ENCODE measurements at places on chromosomes 2 and 18.

DNA sequence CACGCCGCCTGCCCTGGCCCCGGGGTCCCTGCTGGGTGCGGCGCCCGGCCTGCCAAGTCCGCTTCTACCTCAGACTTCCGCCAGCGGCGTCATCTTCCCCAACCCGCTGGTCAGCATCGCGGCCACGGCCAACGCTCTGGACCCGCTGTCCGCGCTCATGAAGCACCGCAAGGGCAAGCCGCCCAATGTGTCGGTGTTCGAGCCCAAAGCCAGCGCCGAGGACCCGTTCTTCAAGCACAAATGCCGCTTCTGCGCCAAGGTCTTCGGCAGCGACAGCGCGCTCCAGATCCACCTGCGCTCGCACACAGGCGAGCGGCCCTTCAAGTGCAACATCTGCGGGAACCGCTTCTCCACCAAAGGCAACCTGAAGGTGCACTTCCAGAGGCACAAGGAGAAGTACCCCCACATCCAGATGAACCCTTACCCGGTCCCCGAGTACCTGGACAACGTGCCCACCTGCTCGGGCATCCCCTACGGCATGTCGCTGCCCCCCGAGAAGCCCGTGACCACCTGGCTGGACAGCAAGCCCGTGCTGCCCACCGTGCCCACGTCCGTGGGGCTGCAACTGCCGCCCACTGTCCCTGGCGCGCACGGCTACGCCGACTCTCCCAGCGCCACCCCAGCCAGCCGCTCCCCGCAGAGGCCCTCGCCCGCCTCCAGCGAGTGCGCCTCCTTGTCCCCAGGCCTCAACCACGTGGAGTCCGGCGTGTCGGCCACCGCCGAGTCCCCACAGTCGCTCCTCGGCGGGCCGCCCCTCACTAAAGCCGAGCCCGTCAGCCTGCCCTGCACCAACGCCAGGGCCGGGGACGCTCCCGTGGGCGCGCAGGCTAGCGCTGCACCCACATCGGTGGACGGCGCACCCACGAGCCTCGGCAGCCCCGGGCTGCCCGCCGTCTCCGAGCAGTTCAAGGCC lies 13.7 kb downstream of the SALL3 start:
- DNase-seq = no peak

DNA sequence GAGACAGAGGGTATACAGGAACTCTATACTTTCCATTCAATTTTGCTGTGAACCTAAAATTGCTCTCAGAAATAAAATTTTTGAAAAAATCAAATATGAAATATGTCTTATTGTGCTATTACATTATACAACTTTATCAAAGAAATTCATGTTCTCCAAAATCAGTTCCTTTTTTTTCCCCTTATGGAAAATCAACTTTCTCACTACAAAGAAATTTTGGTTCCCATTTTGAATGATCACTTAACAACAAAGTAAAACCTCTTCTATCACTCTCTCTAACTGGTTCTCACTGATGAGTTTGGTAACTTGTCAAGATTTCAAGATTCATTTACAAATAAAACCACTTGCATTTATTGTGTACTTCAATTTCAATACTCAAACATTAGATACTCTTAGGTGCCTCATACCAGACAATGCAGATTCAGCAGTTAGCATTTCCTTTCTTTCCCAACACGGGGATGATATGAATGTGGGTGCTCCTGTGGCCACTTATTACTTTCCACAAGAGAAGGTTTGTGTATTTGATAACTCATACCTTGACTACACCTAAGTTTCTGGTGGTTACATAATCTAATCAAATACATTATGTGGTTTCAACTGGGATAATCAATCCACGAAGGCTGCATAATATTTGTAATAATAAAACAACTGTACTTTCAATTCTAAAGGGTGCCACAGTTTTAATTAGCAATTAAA lies 6.4 kb downstream of the PSME4 start:
- no peak for DNase-seq

GRCh38 chr2:26000561-26001082 lies 18.3 kb upstream of the KIF3C start:
- DNase-seq = no peak

GRCh38 chr2:7419814-7420311 lies 502.7 kb downstream of the RNF144A start:
- no peak for DNase-seq

DNA sequence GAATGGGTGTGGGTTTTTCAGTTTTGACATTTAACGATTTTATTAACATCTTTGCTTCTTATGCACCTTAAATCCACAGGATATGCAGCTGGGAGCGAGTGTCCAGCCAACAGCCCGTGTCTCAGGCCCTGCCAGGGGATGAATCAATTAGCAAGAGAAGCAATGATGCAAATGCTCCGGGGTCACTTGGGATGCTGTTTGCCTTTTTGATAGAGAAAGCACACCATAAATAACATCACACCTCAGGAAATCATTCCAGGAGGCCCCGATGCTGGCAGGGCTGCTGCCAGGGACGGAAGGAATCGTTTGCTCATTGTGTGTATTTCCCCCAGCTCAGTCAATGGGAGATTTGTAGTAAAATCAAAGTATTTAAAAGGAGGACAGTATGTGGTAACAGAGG lies 394.0 kb upstream of the HNRNPA3 start:
- no peak for DNase-seq

DNA sequence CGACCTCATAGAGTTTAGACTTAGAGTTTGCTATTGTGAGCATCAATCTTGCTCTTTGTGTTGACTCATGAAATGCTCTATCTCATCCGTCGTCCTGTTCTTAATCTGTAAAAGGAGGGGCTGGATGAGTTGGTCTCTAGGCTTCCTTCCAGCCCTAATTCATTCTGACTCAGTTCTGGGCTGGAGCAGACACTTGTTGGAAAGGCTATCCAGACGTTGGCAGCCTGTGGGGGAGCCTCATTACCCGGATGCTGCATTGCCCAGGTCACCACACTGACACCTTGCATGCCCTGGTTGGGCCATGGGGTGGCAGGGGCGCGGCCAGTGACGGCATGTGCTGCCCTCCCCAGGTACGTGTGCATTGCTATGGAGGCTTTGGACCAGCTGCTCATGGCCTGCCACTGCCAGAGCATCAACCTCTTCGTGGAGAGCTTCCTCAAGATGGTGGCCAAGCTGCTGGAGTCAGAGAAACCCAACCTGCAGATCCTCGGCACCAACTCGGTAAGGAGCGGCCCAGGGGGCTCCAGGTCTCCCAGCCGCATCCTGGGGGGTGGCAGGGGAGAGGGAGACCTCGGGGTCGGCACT lies 61.5 kb downstream of the EFR3B start:
- no peak for DNase-seq

DNA sequence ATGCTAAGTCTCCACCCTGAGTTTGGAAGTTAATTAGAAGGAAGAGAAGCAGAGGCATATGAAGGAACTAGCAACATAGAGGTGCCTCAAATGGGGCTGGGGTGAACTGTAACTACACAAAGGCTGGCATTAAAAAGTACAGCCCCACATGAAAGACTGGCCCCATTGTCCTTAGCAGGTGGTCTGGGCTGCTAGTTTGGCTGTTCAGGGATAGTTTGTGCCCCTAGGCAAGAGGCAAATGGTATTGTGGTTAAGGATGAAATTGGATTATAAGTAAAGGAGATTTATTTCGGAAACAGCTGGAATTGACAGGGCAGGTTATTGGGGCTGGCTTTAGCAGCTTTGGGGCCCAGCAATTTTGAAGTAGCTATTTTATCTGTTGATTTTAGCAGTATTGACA lies 365.7 kb upstream of the TNP1 start:
- no peak for DNase-seq

GRCh38 chr2:181924336-181924735 lies 32.8 kb downstream of the ITPRID2 start:
- no peak for DNase-seq

GRCh38 chr18:51861046-51861445 lies 479.0 kb upstream of the DCC start:
- no peak for DNase-seq

- DNase-seq = no peak
Observed at GRCh38 chr18:3950668-3951404, 500.9 kb downstream of the TGIF1 start.

GRCh38 chr18:11042247-11042646 lies 107.1 kb downstream of the PIEZO2 start:
- DNase-seq = no peak

DNA sequence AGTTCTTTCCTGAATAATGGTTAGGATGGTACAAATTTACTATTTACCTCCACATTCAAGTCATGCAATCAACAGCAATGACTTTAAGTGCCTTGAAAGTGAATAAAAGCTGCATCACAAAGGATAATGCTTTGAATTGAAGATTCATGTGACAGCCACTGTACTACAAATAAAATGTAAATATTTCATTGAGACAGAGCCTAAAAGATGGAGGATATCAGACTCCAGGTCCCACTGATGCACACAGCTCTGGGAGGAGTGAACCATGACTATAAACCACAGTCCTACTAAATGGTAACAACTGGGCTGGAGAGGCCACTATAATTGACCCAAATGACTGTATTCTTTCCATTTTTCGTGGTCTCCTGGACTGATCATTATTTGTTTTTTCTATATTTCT lies 576.9 kb downstream of the ADCYAP1 start:
- DNase-seq = no peak

DNA sequence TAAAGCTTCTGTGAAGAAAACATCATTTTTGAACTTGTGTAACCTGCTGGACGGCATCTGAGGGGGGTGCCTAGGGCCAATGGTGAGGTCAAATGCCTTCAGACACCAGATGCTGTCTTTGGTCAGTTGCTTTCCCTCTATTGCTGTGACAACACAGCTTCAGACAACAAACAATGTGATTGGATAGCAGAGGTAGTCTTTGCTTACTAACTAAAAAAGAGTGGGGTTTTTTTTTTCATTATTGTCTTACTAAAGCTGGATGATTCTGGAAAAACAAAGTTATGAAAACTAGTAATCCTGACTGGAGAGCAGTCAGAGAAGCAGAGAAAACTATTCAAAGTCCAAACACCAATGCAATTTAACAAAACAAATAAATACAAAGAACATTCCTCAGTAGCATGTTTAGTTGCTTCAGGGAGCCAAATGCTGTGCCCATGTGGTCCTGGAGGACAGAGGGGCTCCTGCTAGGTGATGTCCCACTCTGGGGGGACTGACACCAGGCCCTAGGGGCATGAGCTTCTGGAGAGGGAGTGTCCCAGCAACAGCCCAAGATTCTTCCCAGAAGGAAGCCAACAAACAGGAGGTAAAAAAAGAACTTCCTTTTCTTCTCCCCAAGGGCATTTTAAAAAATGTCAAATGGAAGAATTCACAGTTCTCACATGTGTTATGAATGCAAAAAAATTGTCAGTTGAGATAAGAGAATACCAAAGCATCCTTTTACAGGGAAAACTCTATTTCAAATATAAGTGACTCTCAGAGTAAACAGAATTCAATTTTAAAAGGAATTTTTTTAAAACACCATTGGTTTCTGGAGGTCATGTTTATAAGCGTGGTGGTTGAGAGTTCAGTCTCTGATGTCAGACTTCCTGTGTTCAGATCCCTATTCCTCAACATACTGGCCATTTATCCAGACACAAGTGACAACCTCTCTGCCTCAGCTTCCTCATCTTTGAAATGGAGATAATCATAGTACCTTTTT lies 181.1 kb upstream of the PGAP1 start:
- no peak for DNase-seq

All from NCI-H2029 treated with DMSO at 0.1 percent for 48 hours (cell line).